Pancreas (tissue), 10 donors: ENCODE measurements at places on chromosomes 7 and 10. TPM values are rescaled to one million over a fixed set of nuclear protein-coding genes. Genes with fewer than 3 reads are reported as not detected.

GRCh38 chr10:72616716-72617115, 9.2 kb downstream of the MICU1 start:
- DNase-seq: no peak

DNA sequence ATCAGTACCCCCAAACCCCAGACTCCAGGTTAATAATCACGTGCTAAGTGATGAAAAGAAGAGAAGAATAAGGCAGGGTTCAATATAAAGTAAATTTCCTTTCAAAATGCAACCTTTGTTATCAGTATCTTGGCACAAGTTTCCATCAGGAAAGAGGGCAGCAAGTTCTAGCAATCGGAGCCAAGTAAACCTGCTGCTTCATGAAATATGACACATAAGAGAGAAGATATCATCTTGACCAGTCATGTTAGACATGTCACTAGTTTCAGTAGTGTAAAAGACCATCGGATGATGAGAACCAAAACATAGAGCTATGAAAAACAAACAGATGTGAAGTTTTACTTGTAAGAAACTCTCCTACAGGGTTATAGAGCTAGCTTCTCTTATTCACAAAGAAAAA, 44.0 kb downstream of the AASS start:
- no peak for DNase-seq

DNA sequence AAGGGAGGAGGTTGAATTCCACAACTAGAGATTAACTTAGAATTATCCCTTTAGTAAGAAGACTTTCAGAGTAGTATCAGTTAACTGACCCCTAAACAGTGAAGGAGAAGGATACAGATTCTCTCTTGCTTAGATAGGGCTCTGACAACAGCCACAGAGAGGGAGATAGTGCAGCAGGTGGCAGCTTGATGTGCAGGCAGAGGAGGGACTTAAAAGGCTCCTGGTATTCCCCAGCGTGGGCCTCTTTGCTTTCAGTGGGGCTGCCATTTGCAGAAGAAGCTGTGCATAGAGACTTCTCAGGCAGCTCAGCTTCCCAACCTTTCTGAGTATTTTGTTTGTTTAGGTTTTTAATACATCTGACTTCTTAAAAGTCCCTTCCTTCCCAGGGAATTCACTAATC, 16.0 kb downstream of the FZD1 start:
- no peak for DNase-seq

GRCh38 chr7:4830176-4830575, 31.7 kb downstream of the PAPOLB start:
- DNase-seq: peak; percentile 70

DNA sequence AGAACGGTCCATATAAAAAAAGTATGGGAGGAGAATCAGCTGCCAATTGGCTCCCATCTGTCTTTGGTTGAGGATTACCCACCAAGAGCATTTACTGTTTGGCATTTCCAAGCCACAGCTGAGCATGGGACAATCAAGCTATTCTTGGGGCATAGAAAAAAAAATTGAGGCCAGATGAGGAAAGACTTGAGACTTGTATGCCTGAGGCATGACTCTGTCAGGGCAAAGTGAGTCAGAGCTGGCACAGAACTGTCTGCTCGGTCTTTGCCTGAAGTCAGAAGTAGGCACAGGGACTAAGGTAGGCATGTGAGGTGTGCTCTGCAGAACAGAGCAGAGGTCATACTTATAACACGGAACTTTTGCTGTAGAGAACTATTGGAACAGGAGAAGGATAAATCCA, 126.5 kb upstream of the CHRM2 start:
- DNase-seq: no peak

DNA sequence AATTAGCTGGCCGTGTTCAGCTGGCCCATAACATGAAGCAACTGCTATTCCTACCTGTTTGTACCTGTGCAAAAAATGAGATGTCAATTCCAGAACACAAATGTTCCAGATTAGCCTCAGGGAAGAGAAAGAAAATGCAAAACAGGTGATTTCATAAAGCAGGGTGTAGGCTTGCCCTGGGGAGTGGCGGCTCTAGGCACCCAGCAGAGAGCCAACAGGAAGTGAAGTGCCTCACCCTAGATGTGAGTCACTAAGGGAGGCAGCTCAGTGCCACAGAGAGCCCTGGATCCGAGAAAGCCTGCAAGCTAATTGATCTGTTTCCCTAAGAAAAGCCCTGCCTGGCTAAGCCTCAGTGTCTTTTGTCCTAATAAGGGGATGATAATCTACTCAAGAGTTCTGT, 240.0 kb downstream of the ARHGAP21 start:
- no peak for DNase-seq

GRCh38 chr7:116776610-116777289, 85.6 kb upstream of the CAPZA2 start:
- DNase-seq: peak; percentile 56

SFTPA1 gene
- total RNA-seq: not detected
